Muscle of arm (tissue), 14 donors: ENCODE measurements at places on chromosomes 3 and 15.

DNA sequence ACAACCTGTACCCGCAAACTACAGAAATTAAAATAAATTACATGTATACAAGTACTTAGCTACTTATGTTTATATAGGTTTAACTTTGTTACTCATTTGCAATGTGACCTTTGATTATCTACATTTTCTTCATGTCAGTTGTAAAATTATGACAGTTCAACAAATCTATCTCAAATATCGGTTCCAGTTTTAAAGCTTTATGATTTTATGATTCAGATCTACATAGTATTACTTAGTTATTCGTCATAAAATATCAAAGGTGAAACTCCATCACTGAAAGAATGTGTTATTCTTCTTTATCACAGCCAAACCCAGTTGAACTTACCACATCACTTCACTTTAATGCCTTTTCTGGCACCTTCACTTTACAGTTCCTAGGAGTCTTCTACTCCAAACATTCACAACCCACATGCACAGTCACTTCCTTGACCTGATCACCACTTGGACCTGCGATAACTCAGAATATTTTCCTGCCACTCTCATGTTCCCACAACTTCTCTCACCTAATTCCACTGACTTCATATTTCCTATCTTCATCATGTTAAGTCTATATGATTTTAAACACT lies 47.2 kb downstream of the SLITRK3 start:
- DNase-seq, result no peak

DNA sequence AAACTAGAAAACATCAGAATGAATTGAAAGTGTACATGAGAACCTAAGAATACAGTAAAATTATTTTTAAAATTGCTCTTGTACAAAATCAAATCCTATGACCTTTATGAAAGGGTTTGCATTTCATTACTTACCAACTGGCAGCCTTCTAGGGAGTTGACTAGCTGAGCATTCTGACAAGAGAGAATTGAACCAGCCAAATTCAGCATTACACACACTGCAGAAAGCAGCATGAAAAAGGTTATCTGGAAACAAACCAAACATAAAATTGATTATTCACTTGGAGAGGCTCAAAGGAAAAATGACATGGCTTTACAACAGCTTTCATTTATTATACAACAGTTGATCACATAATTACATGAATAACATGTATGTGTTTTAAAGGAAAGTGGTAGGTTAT lies 17.4 kb downstream of the NSMCE3 start:
- DNase-seq, result no peak

DNA sequence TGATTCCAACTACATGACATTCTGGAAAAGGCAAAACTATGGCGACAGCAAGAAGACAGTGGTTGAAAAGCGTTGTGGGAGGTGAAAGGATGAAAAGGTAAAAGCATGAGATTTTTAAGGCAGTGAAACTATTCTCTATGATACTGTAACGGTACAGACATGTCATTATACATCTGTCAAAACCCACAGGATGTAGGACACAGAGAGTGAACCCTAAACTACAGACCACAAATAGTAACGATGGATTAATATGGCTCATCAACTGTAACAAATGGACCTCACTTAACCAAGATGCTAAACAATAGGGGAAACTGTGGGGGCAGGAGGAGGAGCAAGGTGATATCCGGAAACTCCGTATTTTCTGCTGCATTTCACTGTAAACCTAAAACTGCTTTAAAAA lies 39.1 kb downstream of the MYO9A start:
- DNase-seq, result no peak

DNA sequence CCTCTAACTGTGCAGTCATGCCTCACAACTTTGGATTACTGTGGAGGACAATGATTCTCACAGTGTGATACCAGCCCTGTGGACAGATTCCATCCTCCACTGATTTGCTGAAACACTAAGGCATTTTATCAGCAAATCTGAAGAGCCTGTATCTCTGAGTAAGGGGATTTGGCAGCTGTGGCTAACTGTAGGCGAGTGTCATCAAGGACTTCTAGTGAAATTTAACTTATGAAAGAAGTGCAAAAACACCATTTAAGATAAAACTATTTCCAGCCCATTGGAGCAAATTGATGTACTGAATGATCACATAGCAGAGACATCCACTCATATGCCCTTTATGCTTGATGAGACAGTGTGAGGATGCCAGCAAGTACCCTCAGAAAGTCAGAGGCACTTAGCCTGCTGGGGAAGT lies 13.9 kb upstream of the TMPRSS7 start:
- DNase-seq, result no peak

DNA sequence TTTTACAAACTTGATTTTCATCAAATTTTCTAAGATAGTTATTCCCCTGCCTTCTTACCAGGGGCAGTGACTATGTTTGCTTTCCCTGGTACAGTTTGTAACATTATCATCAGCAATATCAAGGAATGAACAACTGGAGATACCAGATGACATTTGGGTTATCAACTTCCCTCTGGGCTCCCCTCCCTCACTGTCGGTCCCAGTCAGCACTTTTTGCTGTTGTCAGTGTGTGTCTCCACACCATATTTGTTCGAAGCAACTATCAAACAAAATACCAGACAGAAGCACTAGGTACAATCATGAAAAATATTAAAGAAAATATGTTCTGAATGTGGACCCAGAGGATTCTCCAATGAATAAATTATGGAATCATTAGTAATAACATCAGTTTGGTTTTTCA lies 75.3 kb downstream of the PLOD2 start:
- no peak for DNase-seq

DNA sequence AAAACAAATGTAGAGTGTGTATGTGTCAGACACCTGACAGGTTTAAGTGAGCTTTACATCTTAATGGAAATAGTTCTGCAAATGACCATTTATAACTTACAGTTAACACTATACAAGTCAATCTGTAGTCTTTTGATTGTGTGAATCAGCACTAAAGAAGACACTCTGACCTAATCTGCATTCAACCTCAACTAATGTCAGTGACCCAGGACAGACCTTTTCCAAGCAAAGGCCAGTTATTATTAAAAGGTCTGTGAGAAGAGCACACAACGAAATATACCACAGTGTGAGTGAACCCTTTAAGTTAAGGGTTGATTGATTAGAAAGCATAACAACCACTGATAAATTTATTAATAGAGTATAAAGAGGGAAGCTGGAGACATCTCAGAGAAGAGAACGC lies 761.9 kb upstream of the LMCD1 start:
- no peak for DNase-seq

DNA sequence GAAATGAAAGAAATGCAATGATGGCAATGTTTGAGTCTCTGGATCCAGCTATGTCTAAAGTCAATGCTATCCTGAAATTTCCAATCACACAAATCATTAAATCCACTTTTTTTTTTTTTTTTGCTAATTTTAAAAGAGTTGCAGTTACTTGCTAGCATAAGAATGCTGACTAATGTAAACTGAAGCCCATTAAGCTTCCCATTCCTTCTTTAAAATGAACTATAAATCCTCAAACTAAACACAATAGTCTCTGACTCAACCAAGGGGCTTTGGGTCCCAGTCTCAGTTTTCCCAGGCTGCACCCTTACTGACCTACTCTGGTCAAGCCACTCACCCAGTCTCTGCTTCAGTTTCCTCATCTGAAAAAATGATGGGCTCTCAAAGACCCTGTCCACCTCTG lies 361.1 kb downstream of the ERC2 start:
- DNase-seq, result no peak
